ENCODE measurements at places on chromosomes 2 and 18.

DNA sequence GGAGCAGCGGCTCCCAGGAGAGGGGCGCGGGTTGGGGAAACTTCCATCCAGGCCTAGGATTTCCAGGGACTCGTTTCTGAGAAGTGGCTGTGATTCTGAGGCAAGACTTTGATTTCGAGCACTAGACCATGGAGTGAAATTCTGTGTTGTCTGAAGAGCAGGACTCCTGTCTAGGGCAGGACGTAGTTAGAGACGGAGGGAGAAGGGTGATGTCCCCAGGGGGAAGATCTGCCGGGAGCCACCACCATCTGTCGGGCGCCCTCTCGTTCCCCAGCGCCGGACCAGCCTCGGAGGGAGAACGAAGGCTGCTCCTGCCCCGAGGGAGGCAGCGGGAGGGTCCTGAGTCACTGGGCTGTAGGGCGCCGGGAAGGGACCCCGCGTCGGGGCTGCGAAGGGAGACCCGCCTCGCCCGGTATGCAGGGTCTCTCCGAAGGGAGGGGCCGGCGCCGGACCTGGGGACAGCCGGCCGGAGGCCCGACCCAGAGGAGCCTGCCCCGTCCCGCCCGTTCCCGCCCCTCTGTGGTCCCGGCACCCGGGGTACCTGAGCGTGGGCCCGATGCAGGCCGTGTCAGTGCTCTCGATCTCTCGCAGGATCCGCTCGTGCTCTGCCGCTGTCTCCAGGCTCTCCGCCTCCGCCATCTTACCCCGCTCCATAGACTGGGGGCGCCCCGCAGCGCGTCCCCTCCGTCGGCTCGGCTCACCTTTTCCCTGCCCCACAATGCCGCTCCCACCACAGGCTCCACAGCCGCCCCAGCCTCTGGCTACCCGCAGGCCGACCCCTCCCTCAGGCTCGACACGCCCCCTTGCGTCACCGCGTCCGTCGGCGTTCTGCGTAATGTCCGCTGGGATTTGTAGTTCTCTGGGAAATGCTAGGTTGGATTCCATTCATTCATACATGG is at the start of gene EXOC6B:
Gene EXOC6B (minus strand): TSS at position 777 of the 899 bp plus-strand sequence.
- DNase-seq = peak; percentile 97

DNA sequence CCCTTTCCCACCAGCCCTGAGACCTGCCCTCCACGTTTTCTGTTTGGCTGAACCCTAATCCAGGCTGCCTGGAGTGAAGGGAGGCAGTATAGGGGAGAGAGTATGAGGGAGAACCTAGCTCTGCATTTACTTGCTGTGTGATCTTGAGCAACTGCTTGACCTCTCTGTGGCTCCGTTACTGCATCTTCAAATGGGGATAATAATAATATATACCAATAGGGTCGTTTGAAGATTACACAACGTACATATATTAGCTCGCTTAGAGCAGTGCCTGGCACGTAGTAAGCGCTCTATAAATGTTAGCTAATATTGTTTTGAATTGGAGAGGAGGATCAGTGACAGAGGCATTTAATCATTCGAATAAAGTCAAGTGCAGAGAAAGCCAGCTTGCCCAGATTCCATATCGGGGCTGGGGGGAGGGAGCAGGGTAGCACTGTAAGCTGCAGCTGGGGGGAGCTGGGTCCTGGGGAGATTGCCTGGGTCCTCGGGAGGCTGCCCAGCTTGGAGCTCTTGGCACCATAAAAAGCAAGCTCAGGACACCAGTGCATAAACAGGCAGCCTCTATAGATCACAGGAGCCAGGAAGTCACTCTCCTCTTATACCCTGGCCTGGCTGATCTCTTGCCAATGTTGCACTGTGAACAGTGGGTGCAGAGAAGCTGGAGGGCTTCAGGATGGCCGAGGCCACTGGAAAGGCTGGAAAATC is 19.1 kb downstream of the KCNK3 start:
- DNase-seq = no peak

- DNase-seq = no peak
Measured at GRCh38 chr2:104864280-104865095, 10.6 kb downstream of the POU3F3 start.

- no peak for DNase-seq
Measured at GRCh38 chr18:6109743-6110142, 214.4 kb upstream of the TMEM200C start.

GRCh38 chr2:102925003-102925402 is 163.2 kb downstream of the TMEM182 start:
- no peak for DNase-seq

GRCh38 chr2:28587526-28588291 is 91.8 kb downstream of the PLB1 start:
- no peak for DNase-seq
